Aorta (tissue), 5 donors: ENCODE measurements at places on chromosomes 7 and 10. TPM values are rescaled to one million over a fixed set of nuclear protein-coding genes. Genes with fewer than 3 reads are reported as not detected.

GRCh38 chr7:73557397-73558257 lies at the start of gene BCL7B:
Gene BCL7B, minus strand, starts transcription at chr7:73557690. Its CDS starts 112 bp downstream, at chr7:73557578.
- DNase-seq: peak; percentile 91

- DNase-seq: no peak
These were observed 95.0 kb downstream of the CDCA7L start for GRCh38 chr7:21850531-21851285.

- peak; percentile 51 for DNase-seq
These were observed 6.9 kb downstream of the C10orf105 start for GRCh38 chr10:71712572-71713134.

DNA sequence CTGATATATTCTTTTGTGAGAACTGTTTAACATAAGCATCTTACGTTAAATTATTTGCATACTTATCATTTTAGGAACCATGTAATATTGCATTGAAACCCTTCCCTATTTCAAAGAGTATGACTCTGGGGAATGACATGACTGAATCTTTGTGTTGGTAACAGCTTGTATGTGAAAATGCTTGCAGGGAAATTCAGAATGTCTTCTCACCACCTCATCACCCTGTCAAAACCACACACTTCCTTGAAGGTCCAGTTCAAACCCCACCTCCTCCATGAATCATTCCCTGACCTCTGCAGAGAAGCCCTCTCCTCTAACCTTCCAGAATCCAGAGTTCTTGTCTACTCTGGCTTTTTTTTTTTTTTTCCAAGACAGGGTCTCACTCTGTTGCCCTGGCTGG lies 26.3 kb upstream of the NKX2-3 start:
- DNase-seq: no peak

Gene CTAGE8
- 0.21 TPM for total RNA-seq

DNA sequence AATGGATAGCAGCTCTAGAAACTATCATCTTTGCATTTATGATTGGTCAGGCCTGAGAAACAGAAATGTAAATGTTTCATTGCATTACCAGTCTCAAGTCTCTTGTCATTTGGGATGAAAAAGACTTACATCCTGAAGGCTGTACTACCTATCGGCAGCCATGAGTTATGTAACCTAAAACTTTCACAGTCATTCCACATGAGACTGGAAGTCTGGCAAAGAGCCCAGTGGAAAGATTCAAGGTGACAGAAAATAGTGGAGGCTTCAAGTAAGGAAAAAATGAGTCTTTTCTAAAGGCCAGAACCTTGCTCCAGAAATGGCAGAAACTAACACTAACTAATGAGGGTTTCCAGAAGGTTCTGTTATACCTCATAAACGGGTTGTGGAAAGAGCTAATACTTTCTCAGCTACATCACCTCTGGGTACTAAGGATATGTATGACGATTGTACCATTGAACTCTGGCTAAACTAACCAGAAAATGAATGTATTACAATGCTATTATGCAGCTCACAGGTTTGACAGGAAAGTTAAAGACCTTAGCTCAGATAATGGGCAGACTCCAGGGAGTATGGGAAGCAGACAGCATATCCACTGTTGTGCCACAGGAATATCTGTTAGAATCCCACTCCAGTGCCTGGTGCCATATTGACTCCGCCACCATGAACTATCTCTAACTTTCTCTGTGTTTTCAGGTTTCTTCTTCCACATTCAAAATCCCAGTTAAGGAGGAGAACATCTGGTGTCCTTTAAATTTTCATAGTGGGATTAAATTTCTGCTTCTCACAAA lies 41.7 kb upstream of the DYNC1I1 start:
- no peak for DNase-seq

Gene FAM25G
- total RNA-seq: not detected

Gene SLC39A12
- 0.32 TPM for total RNA-seq

DNA sequence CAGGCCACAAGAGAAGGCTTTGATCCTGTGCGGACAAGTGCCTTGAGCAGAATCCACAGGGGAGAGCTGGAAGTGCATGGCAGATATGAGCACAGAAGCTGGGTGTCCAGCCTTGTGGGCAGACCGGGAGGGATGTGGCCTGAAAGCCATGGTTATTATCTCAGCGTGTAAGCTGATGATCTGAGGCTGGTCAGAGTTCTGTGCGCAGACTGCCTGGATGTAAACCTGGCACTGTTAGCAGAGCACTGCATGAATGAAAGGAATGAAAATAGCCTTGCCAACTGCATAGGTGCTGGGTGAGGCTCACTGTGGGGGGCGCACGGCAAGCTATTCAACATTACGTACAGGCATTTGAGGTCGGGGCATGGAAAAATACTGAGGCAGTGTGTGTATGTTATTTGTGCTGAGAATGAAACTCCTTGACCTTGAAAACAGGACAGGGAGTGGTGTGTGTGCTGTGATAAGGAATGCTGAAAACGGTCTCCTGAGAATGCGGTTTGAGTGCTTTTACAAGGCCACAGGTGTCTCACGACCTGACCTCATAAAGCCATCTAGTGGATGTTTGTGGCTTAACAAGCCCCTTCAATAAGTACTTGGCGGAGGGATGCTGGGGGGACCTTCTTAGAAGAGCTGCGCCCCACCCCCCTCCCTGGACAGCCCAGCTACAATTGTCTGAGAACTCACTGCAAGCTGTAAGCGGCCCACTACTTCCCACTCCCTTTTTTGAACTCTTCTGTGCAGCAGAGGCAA lies 18.7 kb downstream of the AKR1C1 start:
- DNase-seq: no peak

Gene LFNG
- total RNA-seq: 30.6 TPM

Gene NEUROG3
- total RNA-seq: not detected
